ENCODE measurements at places on chromosomes 7 and 10.

GRCh38 chr10:50286517-50286916, 35.2 kb upstream of the ASAH2 start:
- no peak for DNase-seq

GRCh38 chr7:42236266-42236975, 588 bp downstream of the GLI3 start:
- DNase-seq = peak; percentile 28

DNA sequence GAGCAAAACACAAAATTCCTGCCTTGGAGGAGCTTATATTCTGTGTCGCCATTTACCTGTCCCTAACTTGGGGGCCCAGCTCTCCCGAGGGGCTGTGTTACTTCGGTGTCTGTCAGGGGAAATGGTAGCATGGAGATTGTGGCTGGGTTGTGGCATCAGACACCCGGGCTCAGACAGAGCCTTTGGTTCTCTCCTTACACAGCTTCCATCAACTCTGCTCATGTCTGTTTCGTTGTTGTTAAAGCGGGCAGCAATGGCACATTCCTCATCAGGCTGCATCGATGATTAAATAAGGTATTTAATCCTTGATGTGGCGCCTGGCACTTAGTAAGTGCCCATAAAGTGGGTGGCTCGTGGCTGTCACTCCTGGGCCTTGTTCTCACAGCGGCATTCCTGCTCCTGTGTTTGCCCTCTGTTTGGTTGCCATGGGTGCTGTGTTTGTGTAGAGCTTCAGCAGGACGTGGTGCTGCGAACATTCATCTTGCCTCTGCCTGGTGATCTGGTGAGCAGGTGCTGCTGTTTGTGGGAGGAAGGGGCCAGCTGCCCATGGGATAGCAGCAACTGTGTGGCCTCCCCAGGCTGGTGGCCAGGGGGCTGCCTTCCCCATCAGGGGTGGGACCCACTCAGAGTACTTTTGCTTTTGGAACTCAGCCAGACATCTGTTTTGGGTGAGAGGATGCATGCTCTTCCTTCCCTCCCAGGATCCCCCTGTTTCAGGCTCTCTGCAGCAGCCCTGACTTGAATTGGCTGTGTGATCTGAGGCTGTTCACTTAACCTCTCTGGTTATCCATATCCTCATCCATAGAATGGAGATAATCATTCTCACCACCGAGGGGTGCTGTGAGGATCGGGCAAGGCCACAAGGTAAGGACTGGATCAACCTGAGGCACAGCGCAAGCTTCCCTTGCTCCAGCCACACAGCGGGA, 207.2 kb upstream of the SVIL start:
- no peak for DNase-seq

DNA sequence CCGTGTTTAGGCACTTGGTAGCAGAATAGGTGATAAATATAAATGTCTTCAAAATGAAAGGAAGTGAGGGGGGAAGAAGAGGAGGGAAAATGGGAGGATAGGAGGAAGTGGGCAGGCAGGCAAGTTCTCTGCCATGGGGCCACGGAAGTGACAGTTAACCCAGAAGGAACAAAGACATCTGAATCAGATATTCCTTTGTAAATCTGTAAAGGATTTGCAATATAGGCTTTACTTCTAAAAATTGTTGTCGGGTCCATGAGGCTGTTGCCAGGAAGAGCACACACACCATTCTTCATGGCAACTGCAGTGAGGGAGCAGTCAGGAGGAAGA, 23.7 kb upstream of the RASSF4 start:
- no peak for DNase-seq

DNA sequence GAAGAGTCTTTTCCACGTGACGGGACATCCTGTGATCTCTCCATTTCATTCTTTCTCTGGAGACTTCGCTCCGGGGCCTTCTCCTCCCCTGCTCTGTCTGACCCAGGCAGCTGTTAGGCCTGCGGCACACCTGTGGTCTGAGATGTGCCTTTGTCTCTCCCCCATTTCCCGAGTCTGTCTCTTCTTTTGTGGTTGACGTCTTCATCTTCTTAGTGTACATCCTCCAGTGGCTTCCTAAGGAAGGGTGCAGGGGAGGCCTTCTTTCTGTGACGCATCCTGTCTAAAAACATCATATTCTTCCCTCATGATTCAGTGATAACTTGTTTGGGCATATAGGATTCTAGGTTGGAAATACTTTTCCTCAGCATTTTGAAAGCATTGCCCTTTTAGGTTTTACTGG, 17.2 kb upstream of the ATP6V0E2 start:
- DNase-seq = no peak

DNA sequence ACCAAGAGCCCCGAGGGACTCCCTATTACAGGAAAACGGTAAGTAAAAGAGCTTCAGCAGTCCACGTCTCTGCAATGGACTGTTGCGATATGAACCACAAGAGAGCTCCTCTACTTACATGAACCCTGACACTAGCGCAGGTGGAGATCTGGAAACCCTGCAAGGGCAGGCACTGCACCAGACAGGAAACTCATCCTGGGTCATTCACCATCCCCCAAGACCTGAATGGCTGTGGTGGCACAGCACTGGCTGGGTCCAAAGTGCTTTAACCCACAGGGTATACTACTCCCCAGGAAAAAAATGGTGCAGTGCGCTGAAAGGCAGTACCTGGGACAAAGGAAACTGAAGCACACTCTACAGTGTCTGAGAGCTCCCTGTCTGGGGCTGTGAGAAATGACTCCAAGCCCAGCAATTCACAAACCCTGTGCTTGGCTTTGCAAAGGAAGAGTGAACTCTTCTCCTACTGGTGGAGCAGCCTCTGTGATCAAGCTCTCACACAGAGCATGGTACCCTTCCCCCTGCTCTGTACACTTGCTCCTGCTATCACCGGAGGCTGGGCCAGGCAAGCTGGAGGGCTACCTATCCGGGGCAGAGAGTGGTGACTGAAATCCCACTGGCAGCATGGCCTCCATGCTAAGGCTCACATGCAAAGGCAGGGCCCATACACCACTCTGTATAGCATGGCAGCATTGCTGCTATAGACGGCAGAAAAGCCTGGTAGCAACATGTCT, 44.9 kb downstream of the HIBADH start:
- DNase-seq = no peak

GRCh38 chr7:13920053-13920697, 69.3 kb downstream of the ETV1 start:
- DNase-seq = no peak

DNA sequence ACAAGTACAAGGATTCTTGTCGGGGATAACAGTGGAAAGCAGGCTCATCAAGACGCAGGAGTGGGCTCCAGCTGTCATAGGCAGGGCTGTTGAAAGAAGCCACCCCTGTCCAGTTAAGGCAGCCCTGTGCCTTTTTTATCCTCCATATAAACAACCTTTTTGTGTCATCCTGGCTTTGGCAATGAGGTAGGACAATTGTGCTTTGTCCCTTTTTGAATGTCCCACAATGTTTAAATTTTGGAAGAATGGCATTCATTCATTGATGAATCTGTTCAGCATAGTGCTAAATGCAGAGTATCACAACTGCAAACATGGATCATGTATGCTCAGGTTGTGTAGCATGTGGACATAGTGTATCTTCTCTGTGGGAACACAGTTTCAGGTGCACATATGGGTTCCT, 66.7 kb downstream of the UBE3C start:
- no peak for DNase-seq
